ENCODE measurements at places on chromosomes 7 and 10. TPM values are rescaled to one million over a fixed set of nuclear protein-coding genes. Genes with fewer than 3 reads are reported as not detected.

Gene GBX1
- not detected for total RNA-seq

Gene HEPACAM2
- not detected for total RNA-seq

Gene ZNF3
- 14.5 TPM for total RNA-seq

Gene ASB10
- not detected for total RNA-seq

Gene AGAP4
- 7.7 TPM for total RNA-seq

Gene LIPF
- total RNA-seq = not detected

Gene PKD1L1
- 0.45 TPM for total RNA-seq

Gene SSC4D
- total RNA-seq = 2.5 TPM

Gene FANK1
- total RNA-seq = not detected

Gene FAM237B
- not detected for total RNA-seq

Gene PTPN20
- 0.08 TPM for total RNA-seq

Gene OPN4
- total RNA-seq = not detected

Gene RBP4
- total RNA-seq = 6,485 TPM

Gene GAD2
- not detected for total RNA-seq

Gene PCLO
- total RNA-seq = 0.33 TPM

Gene CASP2
- 8.4 TPM for total RNA-seq

Gene MGAM2
- 0.05 TPM for total RNA-seq

Gene PRLHR
- not detected for total RNA-seq

Gene HMX3
- 0.20 TPM for total RNA-seq

Gene GTPBP4
- 9.3 TPM for total RNA-seq

Gene SYCE1
- total RNA-seq = 2.4 TPM

Gene HOXA5
- total RNA-seq = 0.50 TPM

Gene C10orf105
- total RNA-seq = not detected

Gene GCK
- 1.7 TPM for total RNA-seq

Gene ZC3HAV1
- total RNA-seq = 16.8 TPM

Gene PTF1A
- not detected for total RNA-seq

Gene ATP5F1C
- 168 TPM for total RNA-seq

Gene CXCL12
- total RNA-seq = 50.3 TPM

Gene SFRP4
- total RNA-seq = 0.05 TPM

Gene PHKG1
- total RNA-seq = 0.78 TPM

Gene SPAG6
- total RNA-seq = not detected

Gene IFIT1B
- total RNA-seq = not detected

Gene WEE2
- not detected for total RNA-seq

Gene CALML5
- total RNA-seq = not detected

Gene SCRN1
- total RNA-seq = 3.1 TPM

Gene TRIM73
- total RNA-seq = 4.2 TPM

Gene GNGT1
- total RNA-seq = not detected

Gene IL2RA
- total RNA-seq = 1.3 TPM

Gene UPF2
- 9.3 TPM for total RNA-seq

Gene IRF5
- 5.0 TPM for total RNA-seq

Gene DDIT4
- total RNA-seq = 162 TPM

Gene UTF1
- total RNA-seq = not detected

Gene SGCE
- 6.5 TPM for total RNA-seq

Gene BTBD16
- total RNA-seq = 1.5 TPM

Gene PMPCB
- total RNA-seq = 41.8 TPM

Gene SEMA3C
- total RNA-seq = 0.86 TPM
